ENCODE measurements at places on chromosomes 3 and 15. TPM values are rescaled to one million over a fixed set of nuclear protein-coding genes. Genes with fewer than 3 reads are reported as not detected.

VEPH1 gene
- total RNA-seq: 1.7 TPM

TUBGCP5 gene
- 42.3 TPM for total RNA-seq

- peak; percentile 18 for DNase-seq
These were observed 62.6 kb upstream of the SLC2A2 start for GRCh38 chr3:171088964-171089754.

DNA sequence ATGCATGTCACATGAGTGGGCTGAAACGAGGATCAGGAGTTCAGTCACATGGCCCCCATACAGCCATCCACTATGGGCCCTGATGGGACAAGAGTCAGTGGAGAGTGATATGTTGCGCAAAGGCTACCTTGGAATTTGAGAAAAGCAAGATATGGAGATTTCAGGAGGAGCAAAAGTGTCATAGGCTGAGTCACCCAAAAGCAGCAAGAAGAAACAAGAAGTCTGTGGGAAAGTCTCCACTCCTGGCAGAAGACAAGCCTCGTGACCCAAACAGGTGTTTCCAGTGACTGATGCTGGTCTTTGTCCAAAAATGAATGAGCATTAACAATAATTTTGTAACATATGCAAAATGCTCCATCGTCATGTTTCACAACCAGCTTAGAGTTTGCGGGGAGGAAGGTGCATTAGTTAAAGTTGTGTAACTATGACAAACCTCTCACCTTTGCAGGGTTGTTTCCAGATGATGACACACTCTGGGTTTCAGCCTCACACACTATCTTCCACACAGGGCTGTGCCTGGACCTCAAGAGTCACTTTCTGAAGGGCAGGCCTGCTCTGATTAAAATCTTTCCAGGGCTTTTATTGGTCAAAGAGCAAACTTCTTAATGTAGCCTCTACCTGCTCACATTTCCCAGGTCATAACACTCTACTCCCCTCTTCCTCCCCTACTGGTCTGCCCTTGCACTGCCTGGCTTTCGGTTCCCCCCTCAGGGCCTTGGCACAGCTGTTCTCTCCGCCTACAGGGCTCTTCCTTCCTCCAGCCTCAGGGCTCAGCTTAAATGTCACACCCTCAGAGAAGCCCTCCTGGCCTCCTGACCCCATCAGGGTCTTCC is 3.9 kb upstream of the DNASE1L3 start:
- DNase-seq: no peak

- no peak for DNase-seq
These were observed 150.2 kb downstream of the IMPG2 start for GRCh38 chr3:101170062-101170771.

- no peak for DNase-seq
These were observed 14.3 kb upstream of the ABHD5 start for GRCh38 chr3:43676441-43676840.

GRCh38 chr3:190774633-190775032 is 87.9 kb downstream of the GMNC start:
- DNase-seq: no peak

LRRC31 gene
- not detected for total RNA-seq

DNA sequence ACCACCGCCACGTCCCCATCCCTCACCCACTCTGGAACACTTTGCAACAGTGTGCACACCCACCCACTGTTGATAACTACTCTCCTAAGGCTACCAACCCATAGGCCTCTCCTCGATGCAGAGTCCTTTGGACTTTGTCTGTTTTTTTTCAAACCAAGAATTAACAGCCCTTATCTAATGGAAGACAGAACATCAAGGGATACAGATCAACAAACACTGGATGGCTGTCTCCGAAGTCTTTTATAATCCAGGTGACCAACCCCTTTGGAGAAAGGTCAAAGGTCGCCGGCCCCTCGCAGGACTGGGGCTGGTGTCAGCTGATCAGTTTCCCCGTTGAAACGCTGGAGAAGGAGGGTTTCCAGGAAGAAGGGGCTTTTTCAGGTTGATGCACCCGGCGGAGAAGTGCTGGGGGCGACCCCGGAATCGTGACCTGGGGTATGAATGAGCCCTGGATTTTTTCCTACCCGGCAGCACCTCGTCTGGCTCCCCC is 532 bp downstream of the B4GALT4 start:
- no peak for DNase-seq

DNA sequence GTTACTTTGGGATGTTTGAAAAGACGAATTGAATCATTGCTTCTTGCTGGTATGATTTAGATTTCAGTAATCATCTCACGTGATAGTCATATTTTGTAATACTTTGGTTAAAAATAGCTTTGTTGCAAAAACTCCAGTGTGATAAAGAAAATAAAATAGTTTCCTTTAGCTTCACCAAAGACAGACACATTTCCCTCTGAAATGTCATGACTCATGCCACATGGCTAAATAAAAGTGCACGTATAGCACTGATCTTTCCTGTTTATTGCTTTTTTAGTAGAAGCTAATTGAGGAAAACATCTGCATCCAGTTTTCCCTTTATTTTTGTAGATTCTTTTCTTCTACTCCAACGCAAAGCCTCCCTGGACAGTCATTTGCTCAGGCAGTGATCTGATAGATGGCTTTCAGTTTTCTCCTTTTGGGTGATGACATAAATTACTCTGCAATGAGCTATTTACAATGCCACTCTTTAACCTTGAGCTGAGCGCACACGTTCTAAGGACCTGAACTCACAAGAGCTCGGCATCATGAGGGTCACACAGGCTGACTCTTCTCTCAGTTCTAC is 84.9 kb downstream of the ARNT2 start:
- DNase-seq: peak; percentile 78

DNA sequence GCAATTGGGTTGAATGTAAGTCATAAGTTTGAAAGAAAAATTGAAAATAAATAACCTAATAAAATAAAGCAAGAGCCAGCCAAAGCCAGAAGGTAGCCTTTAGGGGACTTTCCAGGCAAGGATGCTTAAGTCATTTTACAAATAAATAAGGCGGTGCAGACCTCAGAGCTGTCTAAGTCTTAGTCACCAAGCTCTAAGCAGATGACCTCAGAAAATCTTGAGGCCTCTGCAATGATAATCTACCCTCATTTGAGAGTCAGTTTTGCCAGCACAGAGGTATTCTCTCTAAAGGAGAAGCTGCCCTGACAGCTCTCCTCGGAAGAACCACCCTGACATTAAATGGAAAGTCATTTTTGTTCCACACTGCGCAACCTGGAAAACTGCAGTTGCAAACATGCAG is 113.9 kb downstream of the OXNAD1 start:
- DNase-seq: peak; percentile 65

GRCh38 chr3:150739877-150740645 is 22.9 kb downstream of the SIAH2 start:
- DNase-seq: no peak

DNA sequence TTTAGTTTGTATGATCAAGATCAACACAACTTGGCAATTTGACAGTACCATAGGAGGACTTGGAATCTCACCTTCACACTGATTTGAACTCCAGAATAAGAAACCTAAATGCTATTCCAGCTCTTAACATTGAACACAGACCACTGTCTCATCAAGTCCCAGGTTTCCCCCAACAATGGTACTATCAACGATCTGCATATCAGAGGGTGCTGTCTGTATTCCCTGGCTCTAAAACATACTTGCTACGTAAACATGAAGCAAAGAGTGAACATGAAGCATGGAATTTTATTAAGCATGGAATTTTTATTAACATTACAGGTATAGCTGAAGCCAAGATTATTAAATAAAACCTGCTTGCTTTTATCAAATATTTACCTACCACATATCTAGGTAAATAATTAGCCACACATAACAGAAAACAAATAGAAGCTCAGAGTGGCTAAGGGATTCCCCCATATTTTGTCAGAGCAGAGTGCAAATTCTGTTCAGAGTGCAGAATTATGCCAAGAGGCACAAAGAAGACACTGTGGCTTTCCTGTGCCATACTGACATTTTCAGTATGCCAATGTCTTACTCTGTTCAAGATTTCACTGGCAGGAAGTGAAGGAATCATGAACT is 22.2 kb upstream of the RIOX2 start:
- DNase-seq: no peak

DNA sequence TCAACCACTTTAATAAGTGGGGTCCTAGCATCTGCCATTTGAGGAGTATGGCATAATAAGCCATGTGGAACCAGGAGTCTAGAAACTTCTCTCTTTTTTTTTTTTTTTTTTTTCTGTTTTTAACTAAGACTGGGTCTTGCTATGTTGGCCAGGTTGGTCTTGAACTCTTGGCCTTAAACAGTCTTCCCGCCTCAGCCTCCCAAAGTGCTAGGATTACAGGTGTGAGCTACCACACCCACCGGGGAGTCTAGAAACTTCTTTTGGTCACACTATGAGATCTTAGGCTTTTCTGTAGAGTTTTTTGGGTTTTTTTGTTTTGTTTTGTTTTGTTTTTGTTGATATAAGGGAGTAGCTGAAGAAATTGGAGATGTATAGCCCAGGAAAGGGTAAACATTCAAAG is 52.9 kb downstream of the ZBTB38 start:
- DNase-seq: no peak

GRCh38 chr3:30873671-30874070 is 20.8 kb downstream of the GADL1 start:
- DNase-seq: no peak

All from SJSA1 (cell line).